Pericardium fibroblast (primary cell): ENCODE measurements at places on chromosomes 16 and 17. TPM values are rescaled to one million over a fixed set of nuclear protein-coding genes. Genes with fewer than 3 reads are reported as not detected.

NDRG4 gene
- total RNA-seq: 9.2 and 14.6 TPM in 2 replicates

SPHK1 gene
- 32.8 and 36.4 TPM in 2 replicates for total RNA-seq

TBC1D3C gene
- 2.6 TPM in 1 of 2 replicates, not detected in the other for total RNA-seq

KRTAP4-4 gene
- total RNA-seq: not detected in 2 replicates

ZP2 gene
- not detected in 2 replicates for total RNA-seq

LUC7L3 gene
- 15.6 and 21.0 TPM in 2 replicates for total RNA-seq

SLC5A11 gene
- not detected in 2 replicates for total RNA-seq
